Esophagus (tissue), 2 donors: ENCODE measurements at places on chromosomes 2 and 18. TPM values are rescaled to one million over a fixed set of nuclear protein-coding genes. Genes with fewer than 3 reads are reported as not detected.

The SERPINB12 gene
- 1.4 TPM for polyA plus RNA-seq

The LHCGR gene
- polyA plus RNA-seq, result 0.59 TPM

The NTSR2 gene
- polyA plus RNA-seq, result not detected

The TEX44 gene
- not detected for polyA plus RNA-seq

The SUMO1 gene
- polyA plus RNA-seq, result 73.5 TPM

The CGREF1 gene
- polyA plus RNA-seq, result 2.4 TPM

The AMER3 gene
- not detected for polyA plus RNA-seq

The GPBAR1 gene
- polyA plus RNA-seq, result 0.45 TPM

The CCDC138 gene
- polyA plus RNA-seq, result 2.5 TPM

The POU3F3 gene
- polyA plus RNA-seq, result 0.07 TPM

The LDLRAD4 gene
- polyA plus RNA-seq, result 0.99 TPM

The WNT6 gene
- polyA plus RNA-seq, result 0.76 TPM

The SCYGR4 gene
- polyA plus RNA-seq, result not detected

The EVA1A gene
- polyA plus RNA-seq, result 0.94 TPM

The TNFAIP6 gene
- polyA plus RNA-seq, result 0.51 TPM

The EGR4 gene
- polyA plus RNA-seq, result not detected

The NFATC1 gene
- 1.9 TPM for polyA plus RNA-seq

The CIB4 gene
- polyA plus RNA-seq, result not detected

The ABCG5 gene
- polyA plus RNA-seq, result 0.01 TPM

The ALPG gene
- not detected for polyA plus RNA-seq

The ZNF516 gene
- 4.0 TPM for polyA plus RNA-seq

The SERPINB10 gene
- 0.46 TPM for polyA plus RNA-seq

The FBXO41 gene
- 0.92 TPM for polyA plus RNA-seq

The RND3 gene
- 151 TPM for polyA plus RNA-seq

The ANAPC1 gene
- polyA plus RNA-seq, result 6.9 TPM

The HOXD11 gene
- polyA plus RNA-seq, result not detected

The AKAIN1 gene
- polyA plus RNA-seq, result not detected

The ADD2 gene
- 0.12 TPM for polyA plus RNA-seq

The GKN2 gene
- polyA plus RNA-seq, result 2.6 TPM

The LYPD6 gene
- 0.51 TPM for polyA plus RNA-seq

The RGPD3 gene
- 0.12 TPM for polyA plus RNA-seq

The CHST10 gene
- 1.3 TPM for polyA plus RNA-seq

The POLR1B gene
- 5.7 TPM for polyA plus RNA-seq

The UCN gene
- 1.1 TPM for polyA plus RNA-seq

The SAG gene
- not detected for polyA plus RNA-seq

The TLX2 gene
- 0.01 TPM for polyA plus RNA-seq

The SALL3 gene
- not detected for polyA plus RNA-seq

The RTP5 gene
- 0.06 TPM for polyA plus RNA-seq
